ENCODE measurements at places on chromosomes 11 and 22.

GRCh38 chr11:29448246-29448877, 568.5 kb downstream of the KCNA4 start:
- no peaks in the 10 kb centered on the region for H3K27me3 ChIP-seq
- no peak overlapping the region for H3K27ac ChIP-seq
- no peak overlapping the region for H3K4me3 ChIP-seq
- H3K4me1 ChIP-seq, result no peaks in the 10 kb centered on the region
- no peaks in the 10 kb centered on the region for H3K36me3 ChIP-seq

GRCh38 chr11:95711162-95711944, 78.2 kb downstream of the FAM76B start:
- no peaks in the 10 kb centered on the region for H3K36me3 ChIP-seq
- H3K27me3 ChIP-seq, result no peaks in the 10 kb centered on the region
- H3K27ac ChIP-seq, result no peak overlapping the region
- no peak overlapping the region for H3K4me3 ChIP-seq
- DNase-seq, result no peak

GRCh38 chr11:128530118-128531074, 57.0 kb downstream of the ETS1 start:
- H3K4me1 ChIP-seq, result no peaks in the 10 kb centered on the region
- H3K36me3 ChIP-seq, result no peaks in the 10 kb centered on the region
- H3K4me3 ChIP-seq, result no peak overlapping the region
- no peaks in the 10 kb centered on the region for H3K27me3 ChIP-seq

- H3K4me1 ChIP-seq, result peaks cover 14% of the 10 kb centered on the region
- no peaks in the 10 kb centered on the region for H3K36me3 ChIP-seq
- peak; percentile 85 for DNase-seq
- no peaks in the 10 kb centered on the region for H3K27me3 ChIP-seq
Observed at GRCh38 chr11:10294290-10294953, 403 bp upstream of the SBF2 start.

GRCh38 chr11:25159341-25159740, 662.5 kb downstream of the LUZP2 start:
- no peak overlapping the region for H3K27ac ChIP-seq
- DNase-seq, result no peak

DNA sequence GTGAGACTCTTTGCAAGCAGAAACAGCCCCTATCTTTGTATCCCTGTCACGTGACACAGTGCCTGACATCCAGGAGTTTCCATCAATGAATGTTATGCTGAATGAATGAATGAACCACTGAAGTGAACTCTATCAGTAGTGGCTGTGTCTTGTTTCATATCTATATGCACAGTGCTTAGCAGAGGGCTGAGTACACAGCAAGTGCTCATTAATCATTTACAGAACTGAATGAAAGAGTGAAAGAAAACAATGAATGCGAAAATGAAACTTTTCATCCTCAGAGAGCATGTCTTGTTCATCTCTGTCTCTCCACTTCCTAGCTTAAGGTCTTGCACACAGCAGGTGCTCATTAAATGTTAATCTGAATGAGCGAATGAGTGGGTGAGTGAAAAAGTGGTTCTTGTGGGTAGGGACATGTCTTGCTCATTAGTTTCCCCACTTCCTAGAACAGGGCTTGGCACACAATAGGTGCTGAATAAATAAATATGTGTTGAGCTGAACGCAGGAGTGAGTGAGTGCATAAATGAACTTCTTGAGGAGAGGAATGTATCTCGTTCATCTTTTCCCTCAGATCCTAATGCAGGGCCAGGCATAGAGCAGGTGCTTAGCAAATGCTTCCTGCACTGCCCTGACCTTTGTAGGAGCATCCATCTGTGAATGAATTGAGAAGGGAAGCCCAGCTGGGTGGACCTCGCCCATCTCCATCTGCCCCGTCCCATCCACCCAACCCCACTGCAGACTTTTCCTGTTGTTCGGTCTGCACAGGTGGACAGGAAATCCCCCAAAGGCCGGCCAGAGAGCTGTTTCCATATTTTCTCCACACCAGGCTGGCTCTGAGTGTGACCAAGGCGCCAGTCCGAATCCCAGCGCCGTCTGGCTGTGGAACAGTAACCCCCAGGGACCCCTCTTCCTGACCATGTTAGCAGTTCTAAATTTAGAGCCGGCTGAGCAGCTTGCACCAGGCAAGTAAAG, 113.4 kb upstream of the CRYBB3 start:
- DNase-seq, result peak; percentile 86
- peaks cover 11% of the 10 kb centered on the region for H3K4me1 ChIP-seq
- H3K27ac ChIP-seq, result no peak overlapping the region
- H3K27me3 ChIP-seq, result no peaks in the 10 kb centered on the region

DNA sequence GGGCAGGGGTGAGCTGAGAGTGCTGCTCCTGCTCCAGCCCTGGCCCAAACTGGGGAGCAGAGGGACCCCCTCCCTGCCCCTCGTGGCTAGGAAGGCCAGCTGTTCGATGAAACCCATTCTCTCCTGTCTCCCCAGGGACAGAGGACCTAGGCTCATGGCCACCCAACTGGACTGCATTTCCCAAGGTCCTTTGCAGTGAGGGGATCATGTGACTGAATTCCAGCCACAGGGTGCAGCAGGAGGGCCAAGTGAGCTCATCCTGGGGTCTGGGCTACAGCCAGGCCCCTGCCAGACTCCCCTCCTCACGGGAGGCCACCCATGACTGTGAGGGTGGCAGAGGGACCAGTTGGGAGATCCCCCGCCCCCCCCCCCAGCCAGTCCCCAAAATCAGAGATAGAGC, 777.6 kb downstream of the TBC1D22A start:
- H3K27ac ChIP-seq, result no peak overlapping the region
- no peak overlapping the region for H3K4me3 ChIP-seq

DNA sequence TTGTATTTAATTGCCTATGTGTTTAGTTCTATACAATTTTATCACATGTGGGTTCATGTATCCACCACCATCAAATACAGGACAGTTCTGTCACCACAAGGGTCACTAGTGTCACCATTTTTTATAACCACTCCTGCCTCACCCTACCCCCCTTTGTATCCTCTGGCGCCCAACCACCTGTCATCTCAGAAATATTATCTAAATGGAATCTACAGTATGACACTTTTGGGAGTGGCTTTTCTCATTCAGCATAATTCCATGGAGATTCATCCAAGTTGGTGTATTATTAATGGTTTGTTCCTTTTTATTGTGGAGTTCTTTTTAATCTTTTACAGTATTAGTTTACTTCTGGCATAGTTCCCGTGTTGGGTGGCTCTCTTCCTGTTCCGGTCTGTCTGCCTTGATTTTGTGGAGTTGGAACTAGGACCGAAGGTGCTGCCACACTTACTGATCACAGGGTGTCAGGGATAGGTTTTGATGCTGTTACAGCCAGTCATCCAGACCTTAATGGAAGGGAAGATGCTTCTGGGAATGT, 58.5 kb downstream of the TNRC6B start:
- H3K4me3 ChIP-seq, result no peak overlapping the region
- H3K27ac ChIP-seq, result no peak overlapping the region
- H3K27me3 ChIP-seq, result no peaks in the 10 kb centered on the region
- peaks cover 4% of the 10 kb centered on the region for H3K36me3 ChIP-seq
- peaks cover 13% of the 10 kb centered on the region for H3K4me1 ChIP-seq

- peaks cover 12% of the 10 kb centered on the region for H3K27me3 ChIP-seq
- H3K4me3 ChIP-seq, result no peak overlapping the region
- H3K4me1 ChIP-seq, result peaks cover 4% of the 10 kb centered on the region
- H3K36me3 ChIP-seq, result no peaks in the 10 kb centered on the region
- peak; percentile 42 for DNase-seq
Observed at GRCh38 chr11:109422870-109423465, 978 bp downstream of the C11orf87 start.

- DNase-seq, result no peak
- H3K4me3 ChIP-seq, result no peak overlapping the region
- no peak overlapping the region for H3K27ac ChIP-seq
- H3K27me3 ChIP-seq, result no peaks in the 10 kb centered on the region
- H3K36me3 ChIP-seq, result no peaks in the 10 kb centered on the region
Observed at GRCh38 chr11:59429924-59430516, 3.8 kb upstream of the OR5A2 start.

DNA sequence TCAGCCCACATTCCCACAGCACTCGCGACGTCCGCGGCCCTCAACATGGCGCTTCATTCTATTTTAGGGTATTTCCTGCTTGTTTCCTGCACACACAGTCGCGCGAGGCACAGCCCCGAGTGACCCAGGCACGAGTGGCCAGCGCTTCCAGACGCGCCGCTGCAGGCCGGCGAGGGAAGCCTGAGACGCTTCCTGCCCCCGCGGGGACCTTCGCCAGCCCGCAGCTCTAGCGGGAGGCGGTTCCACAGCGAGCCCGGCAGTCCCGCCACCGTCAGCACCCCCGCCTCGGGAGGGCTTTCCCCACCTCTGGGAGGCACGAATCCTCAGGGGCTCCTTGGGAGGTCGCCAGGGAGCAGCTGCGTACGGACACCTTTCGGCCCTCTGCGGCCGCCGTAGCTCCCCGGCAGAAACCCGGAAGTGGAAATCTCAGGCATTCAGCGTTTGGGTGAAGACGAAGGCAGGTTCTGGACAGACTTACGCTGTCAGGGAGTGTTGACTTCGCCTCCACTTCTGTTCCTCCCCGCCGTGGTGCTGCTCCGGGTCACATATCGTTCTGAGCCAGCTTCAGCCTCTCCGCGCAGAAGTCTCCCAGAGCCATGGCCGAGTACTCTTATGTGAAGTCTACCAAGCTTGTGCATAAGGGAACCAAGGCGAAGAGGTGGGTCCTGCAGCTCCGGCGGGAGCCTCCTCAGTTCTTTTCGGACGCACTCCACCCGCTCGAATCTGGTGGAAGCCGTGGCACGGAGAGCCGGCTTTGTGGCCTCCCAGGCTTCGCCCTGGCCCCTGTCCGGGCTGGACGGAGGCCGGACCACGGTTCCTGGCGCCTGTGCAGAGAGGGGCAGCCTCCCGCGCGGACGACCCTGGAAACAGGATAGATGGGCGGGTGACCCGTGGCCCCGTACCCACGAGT, 2925.9 kb upstream of the OR11H1 start:
- no peaks in the 10 kb centered on the region for H3K4me1 ChIP-seq
- no peaks in the 10 kb centered on the region for H3K36me3 ChIP-seq
- H3K4me3 ChIP-seq, result no peak overlapping the region
- DNase-seq, result no peak
- no peaks in the 10 kb centered on the region for H3K27me3 ChIP-seq

DNA sequence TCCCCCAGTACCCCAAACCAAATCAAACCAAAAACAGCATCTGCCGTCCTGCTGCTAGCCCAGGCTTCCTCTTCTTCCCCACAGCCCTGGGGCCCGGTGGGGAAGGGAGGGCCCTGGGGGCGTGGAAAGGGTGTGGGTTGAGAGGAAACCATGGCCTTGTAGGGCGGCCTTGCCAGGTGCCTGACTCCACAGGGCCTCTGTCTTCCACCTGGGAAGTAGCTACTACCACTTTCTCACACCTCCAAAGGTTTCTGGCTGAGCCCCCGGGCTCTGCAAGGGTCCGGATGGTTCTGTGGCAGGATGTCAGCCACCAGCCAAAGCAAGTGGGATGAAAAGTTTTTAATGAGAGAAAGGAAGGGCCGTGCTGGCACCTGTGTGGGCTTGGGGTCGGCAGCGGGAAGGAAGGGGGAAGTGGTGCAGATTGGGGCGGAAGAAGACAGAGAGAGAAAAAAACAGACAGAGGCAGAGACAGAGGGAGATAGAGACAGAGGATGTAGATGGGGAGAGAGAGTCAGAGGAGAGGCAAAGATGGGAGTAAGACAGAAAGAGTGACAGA, 10.5 kb downstream of the TPST2 start:
- no peak overlapping the region for H3K27ac ChIP-seq
- H3K4me3 ChIP-seq, result no peak overlapping the region
- H3K4me1 ChIP-seq, result no peaks in the 10 kb centered on the region
- peaks cover 4% of the 10 kb centered on the region for H3K36me3 ChIP-seq

DNA sequence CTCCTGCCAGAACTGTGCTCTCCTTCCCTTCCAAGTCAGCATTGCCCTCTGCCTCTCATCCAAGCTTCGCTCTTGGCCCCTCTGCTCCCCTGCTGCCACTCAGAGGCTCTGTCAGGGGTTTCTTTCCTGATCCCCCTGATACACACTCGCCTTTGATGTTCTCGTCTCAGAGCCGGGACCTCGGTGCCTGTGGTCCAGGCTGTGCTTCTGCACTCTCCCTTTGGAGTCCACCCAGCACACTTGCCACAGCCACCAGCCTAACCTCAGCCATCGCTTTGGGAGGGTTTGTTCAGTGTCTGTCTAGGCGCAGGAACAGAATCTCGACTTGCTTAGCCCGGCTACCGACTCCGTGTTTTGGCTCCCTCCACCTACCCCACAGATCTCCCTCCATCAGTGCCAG, 29.1 kb downstream of the PPFIA1 start:
- H3K27me3 ChIP-seq, result no peaks in the 10 kb centered on the region
- no peaks in the 10 kb centered on the region for H3K36me3 ChIP-seq
- H3K4me3 ChIP-seq, result no peak overlapping the region

GRCh38 chr11:78812513-78813293, 238.0 kb upstream of the NARS2 start:
- no peak overlapping the region for H3K4me3 ChIP-seq
- DNase-seq, result no peak
- H3K4me1 ChIP-seq, result no peaks in the 10 kb centered on the region
- H3K27me3 ChIP-seq, result no peaks in the 10 kb centered on the region
- H3K36me3 ChIP-seq, result no peaks in the 10 kb centered on the region

GRCh38 chr11:27248576-27249509, 114.2 kb downstream of the CCDC34 start:
- H3K36me3 ChIP-seq, result no peaks in the 10 kb centered on the region
- no peak overlapping the region for H3K27ac ChIP-seq
- no peak for DNase-seq
- H3K4me3 ChIP-seq, result no peak overlapping the region
- no peaks in the 10 kb centered on the region for H3K27me3 ChIP-seq

GRCh38 chr11:87281496-87281895, 243.8 kb downstream of the TMEM135 start:
- H3K36me3 ChIP-seq, result no peaks in the 10 kb centered on the region
- peak; percentile 70 for DNase-seq
- H3K27me3 ChIP-seq, result no peaks in the 10 kb centered on the region
- no peak overlapping the region for H3K4me3 ChIP-seq
- H3K27ac ChIP-seq, result no peak overlapping the region

GRCh38 chr11:120121336-120121735, 16.6 kb downstream of the TRIM29 start:
- no peaks in the 10 kb centered on the region for H3K27me3 ChIP-seq
- no peak overlapping the region for H3K4me3 ChIP-seq
- no peaks in the 10 kb centered on the region for H3K4me1 ChIP-seq
- H3K36me3 ChIP-seq, result no peaks in the 10 kb centered on the region

GRCh38 chr11:70810133-70810532, 411.8 kb downstream of the CTTN start:
- H3K27me3 ChIP-seq, result no peaks in the 10 kb centered on the region
- no peak overlapping the region for H3K4me3 ChIP-seq
- no peaks in the 10 kb centered on the region for H3K4me1 ChIP-seq

GRCh38 chr11:45176996-45177395, 30.6 kb downstream of the PRDM11 start:
- H3K36me3 ChIP-seq, result no peaks in the 10 kb centered on the region
- no peaks in the 10 kb centered on the region for H3K27me3 ChIP-seq
- no peak overlapping the region for H3K4me3 ChIP-seq
- no peak for DNase-seq

Data from kidney (tissue), 22 donors.